ENCODE measurements at places on chromosomes 16 and 17.

DNA sequence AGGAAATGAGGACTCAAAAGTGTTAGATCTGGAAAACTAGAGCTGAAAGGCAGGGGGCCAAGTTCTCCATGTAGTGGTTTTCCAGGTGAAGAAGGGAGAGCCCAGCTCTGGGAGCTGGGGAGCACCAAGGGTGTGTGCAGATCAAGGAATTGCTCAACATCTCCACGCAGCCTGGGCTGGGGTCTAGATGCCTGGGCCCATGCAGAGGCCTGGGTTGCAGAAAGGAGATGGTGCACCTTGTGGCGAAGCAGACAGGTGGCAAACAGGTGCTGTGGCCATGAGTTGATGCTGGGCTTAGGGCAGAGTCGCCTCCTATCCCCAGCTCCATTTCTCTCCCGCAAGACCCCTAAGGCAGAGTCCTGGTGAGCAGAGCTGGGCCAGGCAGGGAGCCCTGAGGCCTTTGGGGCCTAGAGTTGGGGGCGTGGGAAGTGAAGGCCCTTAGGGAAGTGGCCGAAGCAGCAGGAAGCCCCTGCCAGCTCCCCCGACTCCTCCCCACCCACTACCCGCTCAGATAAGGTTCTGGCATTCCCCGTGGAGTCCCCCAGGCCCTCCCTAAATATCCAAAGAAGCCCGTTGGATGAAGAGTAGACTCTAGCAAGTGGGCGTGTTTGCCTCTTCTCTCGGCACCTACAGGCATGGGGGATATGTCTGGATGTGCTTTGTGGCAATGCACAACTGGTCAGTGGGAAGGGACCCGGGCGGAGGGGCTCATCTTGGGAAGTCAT is 777 bp downstream of the FOXN1 start:
- no peak for DNase-seq

- no peak for DNase-seq
These were observed 27.2 kb downstream of the ZNF423 start for GRCh38 chr16:49828533-49829267.

GRCh38 chr17:77905266-77905665 is 53.2 kb upstream of the TNRC6C start:
- DNase-seq = no peak

DNA sequence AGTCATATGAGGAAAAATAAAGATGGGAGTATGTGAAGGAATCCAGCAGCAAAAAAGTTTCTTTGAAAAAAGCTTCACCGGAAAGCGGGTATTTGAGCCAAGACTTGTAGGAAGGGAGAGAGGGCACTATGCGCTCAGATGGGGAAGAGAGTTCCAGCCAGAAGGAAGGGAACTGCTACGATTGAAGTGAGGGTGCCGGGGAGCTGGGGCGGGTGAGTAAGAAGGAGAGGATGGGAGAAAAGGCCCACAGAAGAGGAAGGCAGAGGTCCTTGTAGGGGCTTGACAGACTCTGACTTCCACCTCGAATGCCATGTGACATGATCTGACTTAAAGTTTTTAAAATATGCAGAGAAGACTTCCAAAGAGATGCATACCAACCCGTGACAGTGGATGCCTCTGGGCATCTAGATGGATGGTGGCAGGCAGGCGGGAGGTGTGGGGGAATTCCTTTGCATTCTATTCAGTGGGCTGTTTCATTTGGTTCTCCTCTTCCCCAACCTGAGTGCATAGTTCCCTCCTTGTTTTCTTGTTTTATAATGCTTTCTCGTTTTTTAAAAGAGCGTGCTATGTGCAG is 44.9 kb downstream of the CDRT4 start:
- DNase-seq = no peak

DNA sequence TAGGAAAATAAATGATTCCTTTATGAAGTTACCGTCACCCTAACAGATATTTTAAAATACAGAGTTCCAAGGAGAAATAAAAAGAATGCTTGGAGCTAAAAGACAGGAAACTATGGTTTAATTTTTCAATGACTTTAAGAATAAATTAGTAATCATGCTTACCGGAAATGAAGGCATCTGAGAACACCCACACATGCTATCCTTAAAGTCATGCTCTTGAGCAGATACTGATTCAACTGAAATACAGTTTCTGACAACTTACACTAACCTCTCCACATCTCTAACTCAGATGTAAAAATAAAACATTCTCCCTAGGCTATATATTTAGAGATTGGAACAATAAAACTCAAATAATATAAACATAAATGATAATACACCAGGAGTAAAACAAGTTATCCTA is 7.8 kb downstream of the PSMD12 start:
- DNase-seq = no peak

GRCh38 chr17:40473573-40474365 is 27.7 kb downstream of the TNS4 start:
- DNase-seq = no peak

DNA sequence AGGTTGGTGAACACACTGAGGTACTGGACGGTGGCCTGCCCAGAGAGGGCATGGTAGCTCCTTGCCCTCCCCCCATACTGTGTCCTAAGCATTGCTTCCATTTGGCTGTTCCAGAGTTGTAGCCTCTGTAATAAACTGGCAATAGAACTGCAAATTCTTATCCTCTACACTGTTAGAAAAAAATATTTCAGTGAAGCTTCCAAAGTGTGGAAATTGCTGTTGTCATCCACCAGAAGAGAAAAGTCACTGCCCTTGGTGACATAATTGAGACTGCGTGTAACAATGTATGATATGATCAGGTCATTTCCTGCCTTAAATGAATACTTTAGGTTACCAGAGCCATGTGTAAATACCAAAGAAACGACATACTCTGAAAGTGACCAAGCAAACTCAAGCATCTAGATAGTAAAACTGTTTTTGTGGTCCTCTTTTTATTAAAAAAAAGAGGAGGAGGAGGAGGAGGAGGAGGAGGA is 65.9 kb downstream of the CEP95 start:
- no peak for DNase-seq

GRCh38 chr17:55172612-55173011 is 92.1 kb upstream of the HLF start:
- no peak for DNase-seq

DNA sequence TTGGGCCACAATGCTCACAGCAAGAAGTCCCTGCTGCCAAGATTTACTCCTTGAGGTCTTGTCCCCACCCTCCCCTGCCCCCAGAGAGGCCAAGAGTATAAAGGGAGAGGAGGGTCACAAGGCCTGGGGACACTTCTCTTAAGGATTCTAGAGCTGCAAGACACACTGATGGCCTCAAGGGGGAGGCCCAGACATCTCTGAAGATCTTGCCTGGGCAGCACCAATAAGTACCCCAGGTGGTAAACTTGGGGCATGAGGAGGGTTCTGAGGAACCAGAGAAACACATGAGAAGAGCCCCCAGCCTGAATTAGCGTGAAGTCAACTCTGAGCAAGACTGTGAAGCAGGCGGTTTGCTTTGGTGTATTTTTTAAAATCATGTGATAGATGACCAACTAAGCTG is 26.8 kb upstream of the MTMR4 start:
- no peak for DNase-seq

DNA sequence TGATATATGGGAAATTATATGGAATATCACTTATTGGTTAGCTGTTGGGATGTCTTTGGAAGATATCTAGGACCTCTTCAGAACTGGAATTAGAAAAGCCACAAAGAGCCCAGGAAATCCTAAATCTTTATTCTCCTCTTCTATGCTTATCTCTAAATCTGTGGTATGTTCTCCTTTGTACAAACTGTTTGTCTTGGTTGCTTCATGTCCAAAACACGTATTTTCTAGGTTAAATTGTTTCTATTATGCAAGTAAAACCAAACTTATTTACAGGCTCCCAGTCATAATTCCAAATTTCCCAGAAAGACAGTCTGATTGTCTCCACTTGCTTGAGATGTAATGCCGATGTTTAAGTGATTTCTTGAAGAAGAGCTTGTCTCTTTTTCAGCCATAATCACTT is 650.9 kb downstream of the CDH11 start:
- no peak for DNase-seq

DNA sequence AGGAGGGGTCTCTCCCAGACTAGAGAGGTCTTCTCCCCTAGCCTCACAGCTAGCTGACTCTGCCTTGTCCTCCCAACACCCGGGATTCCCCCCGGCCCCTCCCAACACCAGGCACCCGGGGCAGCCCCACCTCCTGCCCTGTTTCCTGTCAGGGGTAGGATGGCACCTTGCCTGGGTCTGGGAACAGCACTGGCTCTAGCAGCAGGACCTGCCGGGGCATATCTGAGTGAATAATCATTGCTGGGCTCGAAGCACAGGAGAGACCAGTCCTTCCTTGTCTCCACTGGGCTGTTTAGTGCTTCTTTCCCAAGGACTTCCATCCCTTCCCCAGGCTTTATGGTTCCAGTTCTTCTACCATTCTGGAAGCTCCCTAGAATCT is 25.7 kb downstream of the MINK1 start:
- no peak for DNase-seq

DNA sequence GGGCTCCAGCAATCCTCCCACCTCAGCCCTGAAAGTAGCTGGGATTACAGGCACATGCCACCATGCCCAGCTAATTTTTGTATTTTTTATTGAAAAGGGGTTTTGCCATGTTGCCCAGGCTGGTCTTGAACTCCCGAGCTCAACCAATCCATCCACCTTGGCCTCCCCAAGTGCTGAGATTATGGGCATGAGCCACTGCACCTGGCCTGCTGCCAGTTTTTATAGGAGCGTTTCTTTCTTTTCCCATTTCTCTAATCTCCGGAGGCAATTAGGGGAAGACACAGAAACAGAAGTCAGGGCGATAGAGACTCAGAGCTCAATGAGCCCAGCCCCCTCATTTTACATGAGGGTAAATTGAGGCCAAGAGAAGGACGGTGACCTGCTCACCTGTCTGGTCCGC is 10.4 kb downstream of the MGAT5B start:
- no peak for DNase-seq

DNA sequence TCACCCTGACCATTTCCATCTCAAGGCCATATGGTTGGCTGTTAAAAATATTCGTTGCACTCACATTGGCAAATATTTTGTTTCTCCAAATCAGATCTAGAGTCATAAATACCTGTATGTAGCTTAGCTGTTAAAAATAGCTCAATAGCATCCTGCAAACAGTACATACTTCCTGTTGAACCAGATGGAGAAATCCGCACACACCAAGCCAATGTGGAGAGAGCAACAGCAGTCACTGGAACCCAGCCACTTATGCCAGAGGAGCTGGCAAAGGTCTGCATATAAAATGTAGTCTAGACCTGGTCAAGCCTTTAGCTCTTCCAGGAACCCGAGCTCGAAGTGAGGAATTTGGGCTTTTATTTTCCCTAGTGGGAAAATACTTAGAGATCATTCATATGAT is 146.4 kb upstream of the KCNJ16 start:
- DNase-seq = no peak

GRCh38 chr17:47304186-47304585 is 19.6 kb upstream of the EFCAB13 start:
- DNase-seq = no peak

GRCh38 chr16:22284637-22285036 is 12.6 kb upstream of the POLR3E start:
- DNase-seq = no peak

DNA sequence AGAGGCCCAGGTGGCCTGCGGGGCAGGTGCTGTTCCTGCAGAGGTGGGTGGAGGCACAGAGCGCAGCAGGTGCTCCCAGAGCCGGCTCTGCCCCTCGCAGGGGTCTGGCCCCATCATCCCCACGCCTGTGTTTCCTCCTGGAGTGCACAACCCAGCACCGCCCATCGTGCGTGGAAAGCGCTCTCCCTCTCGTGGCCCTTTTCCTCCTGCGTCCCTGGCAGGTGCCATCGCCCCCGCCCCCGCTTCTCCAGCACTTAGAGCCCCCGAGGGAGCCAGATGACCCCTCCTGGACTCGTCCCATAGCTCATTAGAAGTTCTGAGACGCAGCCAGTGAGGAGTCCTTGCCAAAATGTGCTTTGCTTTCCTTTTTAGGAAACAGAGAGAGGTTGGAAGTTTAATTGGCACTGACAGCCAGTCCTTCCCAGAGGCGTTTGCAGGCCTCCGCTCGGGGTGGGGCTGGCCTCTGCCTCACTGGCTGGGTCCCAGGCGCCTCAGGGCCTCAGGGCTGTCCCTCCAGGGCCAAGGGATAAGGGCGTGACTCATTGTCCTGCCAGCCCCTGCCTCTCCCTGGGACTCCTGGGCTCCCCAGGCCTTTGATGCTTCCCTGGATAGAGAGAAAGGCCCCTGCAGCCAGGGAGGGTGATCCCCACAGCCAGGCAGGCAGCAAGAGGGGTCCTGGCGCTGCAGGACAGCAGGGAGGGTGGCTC is 32.2 kb upstream of the CHMP6 start:
- no peak for DNase-seq

DNA sequence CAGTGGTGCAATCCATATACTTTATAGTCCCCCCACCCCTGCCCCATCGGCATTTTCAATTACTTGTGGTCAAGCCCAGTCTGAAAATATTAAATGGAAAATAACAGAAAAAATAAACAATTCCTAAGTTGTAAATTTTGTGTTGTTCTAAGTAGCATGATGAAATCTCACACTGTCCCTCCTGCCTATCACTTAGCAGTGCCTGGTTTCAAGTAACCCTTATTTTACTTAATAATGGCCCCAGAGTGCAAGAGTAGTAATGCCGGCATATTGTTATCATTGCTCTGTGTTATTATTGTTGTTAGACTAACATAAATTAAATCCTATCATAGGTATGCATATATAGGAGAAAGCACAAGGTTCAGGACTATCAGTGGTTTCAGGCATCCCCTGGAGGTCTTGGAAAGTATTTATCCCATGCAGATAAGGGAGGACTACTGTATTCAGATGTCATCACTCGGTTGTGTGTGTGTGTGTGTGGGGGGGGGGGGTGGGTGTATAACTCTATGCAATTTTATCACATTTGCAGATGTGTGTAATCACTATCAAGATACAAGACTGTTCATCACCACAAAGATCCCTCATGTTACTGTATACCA is 9.3 kb downstream of the UBE2G1 start:
- DNase-seq = no peak

DNA sequence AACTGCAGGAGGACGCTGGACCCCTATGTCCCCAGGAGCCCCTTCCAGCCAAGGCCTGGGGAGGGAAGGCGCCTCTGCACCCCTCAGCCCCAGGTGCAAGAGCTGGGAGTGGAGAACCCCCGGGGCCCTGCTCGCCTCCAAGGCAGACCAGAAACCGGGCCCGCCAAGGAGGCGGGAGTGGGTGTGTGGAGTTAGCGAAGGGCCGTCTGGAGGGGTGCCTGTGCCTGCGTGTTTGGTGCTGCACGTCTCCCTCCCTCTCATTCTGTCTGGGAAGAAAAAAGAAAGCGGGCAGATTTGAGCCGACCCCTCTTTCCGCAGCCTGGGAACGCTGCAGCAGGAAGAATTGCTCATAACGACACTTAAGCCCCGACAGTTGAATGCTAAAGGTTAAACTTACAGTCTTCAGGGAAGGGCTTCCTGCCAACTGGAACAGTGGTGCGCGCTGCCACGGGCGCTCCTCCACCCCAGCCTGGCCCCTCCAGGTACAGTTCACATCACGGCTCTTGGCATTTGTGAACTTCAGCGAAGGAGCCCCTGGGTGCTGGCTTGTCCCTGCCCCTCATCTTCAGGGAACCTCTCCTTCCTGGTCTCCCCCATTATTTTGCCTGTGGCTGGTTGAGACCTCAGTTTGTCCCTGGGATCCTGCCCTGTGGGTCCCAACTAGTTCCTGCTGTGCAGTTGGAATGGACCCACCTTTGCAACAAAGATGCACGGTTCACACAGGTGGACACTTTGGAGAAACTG is 19.2 kb upstream of the ZFHX3 start:
- no peak for DNase-seq
